Activated naive CD4-positive, alpha-beta T cell treated with anti-CD3 and anti-CD28 coated beads, Interleukin-2, amount 50 U/mL, for 72 hours (primary cell): ENCODE measurements at places on chromosomes 11 and 22. TPM values are rescaled to one million over a fixed set of nuclear protein-coding genes. Genes with fewer than 3 reads are reported as not detected.

DNA sequence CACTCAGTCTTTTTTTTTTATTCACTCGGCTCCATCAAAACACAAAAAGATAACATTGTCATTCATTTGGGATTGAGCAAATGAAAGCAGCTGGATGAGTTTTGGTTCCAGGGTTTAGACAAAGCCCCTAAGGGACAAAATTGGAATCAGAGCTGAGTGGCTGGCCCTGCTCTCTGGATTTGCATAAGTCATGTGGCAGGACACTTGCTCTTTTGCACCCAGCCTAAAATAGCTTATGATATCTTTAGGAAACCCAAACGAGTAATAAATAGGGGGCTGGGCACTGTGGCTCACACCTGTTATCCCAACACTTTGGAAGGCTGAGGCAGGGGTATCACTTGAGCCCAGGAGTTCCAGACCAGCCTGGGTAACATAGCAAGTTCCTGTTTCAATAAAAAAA, 11.0 kb upstream of the TMEM121B start:
- DNase-seq = no peak

ST14 gene
- not detected for total RNA-seq

DNA sequence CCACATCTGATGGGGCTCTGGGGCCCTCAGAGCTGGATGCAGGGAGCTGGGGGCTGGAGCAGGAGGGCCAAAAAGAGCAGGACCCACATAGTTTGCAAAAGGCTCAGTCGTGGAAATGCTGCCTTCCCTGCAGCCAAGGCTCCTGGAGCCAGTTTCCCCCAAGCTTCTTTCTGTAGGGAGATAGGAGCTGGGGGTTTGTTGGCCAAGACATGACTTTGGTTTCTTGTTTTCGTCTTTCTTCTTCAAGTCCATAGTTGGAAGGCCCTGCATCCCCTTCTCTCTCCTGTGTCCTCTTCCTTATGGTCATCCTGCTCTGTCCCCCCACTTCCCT, 36.3 kb downstream of the IGF2 start:
- no peak for DNase-seq

TTC28 gene
- total RNA-seq = 8.5 TPM

DNA sequence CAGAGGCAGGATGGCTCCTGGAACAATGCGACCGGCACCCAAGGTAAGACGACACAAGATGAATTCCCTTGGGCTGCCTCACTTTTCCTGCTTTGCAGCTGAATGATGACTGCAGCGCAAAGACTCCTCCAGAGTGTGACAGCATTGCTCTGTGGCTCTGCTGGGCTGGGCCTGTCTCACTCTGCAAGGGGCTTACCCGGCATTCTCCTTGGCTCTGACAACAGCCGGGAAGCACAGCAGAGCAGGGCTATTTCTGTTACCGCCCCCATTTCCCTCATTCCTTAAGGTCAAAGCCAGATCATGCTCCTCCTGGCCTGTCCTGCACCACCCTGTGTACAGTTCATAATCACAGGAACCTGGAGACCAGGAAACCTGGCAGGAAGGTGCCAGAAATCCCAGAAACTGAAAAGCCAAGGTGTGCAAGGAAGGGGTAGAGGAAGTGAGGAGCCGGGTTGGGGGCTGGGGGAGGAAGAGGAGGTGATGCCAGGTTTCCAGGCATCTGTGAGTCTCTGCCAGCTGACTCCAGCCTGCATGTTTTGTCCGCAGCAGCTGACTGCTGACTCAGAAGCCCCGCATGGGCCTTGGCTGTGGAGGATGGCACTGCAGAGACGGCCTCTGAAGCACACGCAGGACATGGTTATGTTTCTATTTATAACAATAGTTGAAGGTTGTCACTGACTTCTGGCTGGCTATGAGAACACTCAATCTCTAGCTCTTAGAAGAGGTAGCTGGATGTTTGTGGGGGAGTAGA, 113.6 kb downstream of the MICAL3 start:
- peak; percentile 35 for DNase-seq

CYB5R2 gene
- total RNA-seq = 0.77 TPM

DNA sequence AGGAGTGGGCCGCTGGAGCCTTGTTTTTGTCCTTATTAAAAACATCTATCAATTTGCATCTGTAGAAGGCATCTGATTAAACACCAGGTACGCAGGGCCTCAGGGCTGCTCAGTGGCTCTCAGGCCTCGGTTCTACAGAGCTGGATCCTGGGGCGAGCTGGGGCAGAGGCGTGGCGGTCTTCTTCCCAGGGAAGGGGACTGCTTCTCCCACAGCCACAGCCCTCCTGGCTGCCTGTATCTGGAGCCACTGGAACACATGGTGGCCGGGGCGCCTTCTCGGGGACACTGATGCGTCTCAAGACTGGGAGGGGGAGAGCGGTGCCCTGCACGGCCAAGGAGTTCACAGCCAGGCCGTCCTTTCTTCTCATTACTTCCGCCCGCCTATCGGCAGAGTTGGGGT, 1178.2 kb downstream of the BRD1 start:
- no peak for DNase-seq

GRCh38 chr22:36738416-36739020, 35.0 kb upstream of the CACNG2 start:
- DNase-seq = no peak

- DNase-seq = no peak
These were observed 6.1 kb downstream of the IFITM10 start for GRCh38 chr11:1744137-1744886.

- DNase-seq = no peak
These were observed 202.9 kb downstream of the GRIK4 start for GRCh38 chr11:120714438-120714837.

GRCh38 chr22:43400449-43400848, 11.4 kb upstream of the MPPED1 start:
- no peak for DNase-seq

DPP3 gene
- total RNA-seq = 60.4 TPM

DNA sequence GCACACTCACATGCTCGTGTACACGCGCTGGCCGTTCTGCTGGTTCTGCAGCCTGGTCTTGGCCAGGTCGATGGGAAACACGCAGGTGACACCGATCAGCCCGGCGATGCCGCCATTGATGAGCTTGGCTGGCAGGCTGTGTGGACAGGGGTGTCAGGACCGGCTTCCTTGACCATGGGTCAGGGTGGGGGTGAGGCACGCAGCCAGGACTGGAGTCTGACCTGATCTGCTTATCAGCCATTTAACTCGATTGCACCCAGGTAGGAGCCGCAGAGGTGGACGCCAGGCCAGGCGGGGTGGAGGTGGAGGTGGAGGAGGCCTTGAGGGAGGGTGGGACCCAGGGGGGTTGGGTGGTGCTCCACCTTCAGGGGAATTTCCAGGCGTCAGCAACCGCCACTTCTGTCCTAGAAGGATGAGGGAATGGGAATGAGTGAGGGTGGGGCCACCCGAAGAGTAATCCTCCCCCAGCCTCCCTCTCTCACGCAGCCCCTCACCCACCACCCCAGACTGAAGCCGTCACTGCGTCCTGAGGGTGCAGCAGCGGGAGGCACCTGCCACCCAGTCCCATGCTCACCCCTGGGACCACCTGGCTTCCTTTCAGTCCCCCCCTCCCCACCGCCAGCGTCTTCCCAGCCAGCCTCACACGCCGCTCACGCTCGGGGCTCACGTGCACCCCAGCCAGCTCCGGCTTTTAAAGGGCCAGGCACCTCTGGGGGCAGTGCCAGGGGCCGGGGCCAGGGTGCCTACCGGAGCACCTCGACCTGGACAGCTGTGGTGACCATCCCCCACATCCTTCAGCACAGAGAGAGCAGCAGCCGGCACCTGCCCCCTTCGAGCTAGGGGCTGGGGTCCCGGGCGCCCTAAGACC, 3.1 kb downstream of the SLC25A22 start:
- DNase-seq = no peak

- no peak for DNase-seq
These were observed 64.1 kb downstream of the C11orf87 start for GRCh38 chr11:109486129-109486528.

RTN4RL2 gene
- not detected for total RNA-seq

CEND1 gene
- total RNA-seq = 1.1 TPM

- no peak for DNase-seq
These were observed 9.5 kb upstream of the ADA2 start for GRCh38 chr22:17228725-17229126.

GRCh38 chr11:90818196-90818745, 595.4 kb upstream of the CHORDC1 start:
- DNase-seq = no peak

DNA sequence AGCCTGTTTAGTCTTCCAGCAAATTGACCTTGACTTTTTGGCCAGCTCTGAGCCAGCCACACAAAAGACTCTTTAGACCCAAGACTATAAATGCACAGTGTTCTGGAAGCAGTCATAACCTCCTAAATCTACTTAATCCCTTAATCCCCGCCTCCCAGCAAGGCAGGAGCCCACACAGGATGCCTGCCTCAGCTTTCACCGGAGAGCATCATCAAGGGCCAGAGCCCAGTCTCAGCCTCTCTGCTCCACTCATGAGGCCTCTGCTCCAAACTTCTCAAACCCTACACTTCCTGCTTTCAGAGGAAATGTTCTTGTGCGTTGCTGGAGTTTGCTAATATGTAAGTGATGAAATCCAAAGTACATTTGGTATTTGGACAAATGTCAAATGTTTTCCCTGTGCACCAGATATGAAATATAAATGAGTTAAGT, 57.9 kb upstream of the FSHB start:
- no peak for DNase-seq

DNA sequence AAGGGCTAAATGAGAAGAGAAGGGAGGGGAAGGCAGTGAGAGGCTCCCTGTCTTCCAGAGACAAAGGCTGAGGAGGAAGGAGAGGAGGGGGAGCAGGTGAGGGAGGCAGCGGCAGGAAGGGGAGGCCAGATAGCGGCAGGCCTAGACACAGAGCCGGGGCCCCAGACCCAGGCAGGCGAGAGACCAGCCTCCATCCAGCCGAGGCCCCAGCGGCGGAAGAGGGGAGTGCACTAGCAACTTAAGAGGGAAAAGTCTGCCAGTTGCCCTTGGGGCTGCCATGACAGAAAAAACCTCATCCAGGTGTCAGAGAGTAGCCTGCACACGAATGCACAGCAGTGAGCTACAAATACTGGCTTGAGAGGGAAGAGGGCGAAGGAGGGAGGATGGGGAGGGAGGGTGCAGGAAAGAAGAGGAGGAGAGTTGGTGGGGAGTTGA, 46.7 kb downstream of the IGLL1 start:
- DNase-seq = no peak

DNA sequence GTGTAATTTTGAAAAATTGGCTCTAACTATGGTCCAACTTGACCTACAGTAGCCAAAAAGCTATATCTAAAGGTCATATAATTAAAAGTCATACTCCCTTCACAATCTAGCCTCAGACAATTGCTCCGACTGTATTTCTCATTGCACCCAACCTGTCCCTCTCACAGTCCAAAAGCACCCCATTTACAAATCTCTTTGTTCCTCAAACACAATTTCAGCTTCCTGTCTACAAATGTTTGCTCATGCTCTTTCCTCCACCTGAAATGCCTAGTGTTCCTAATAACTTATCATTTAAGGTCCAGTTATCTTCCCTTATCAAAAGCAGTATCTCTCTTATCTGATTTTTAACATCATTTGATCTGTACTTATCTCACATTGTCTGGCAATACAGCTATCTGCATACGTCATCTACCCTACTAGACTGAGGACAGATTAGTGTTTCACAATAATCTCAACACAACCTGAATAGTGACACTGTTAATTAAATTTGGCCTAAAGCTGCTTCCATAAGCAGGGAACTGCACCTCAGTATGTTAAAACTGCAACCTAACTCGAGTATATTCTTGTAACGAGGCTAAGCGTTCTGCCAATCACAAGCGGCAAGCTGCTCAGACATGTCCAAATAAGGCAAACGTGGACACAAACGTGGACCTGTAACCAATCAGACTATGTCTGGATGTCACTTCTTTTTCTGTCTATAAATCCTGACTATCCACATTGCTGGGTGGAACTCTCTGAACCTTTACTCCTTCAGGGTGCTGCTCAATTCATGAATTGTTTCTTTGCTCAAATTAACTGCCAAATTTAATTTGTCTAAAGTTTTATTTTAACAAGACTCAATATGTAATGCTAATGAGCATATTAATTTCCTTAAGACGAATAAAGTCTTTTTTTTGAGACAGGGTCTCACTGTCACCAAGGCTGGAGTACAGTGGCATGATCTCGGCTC, 15.9 kb downstream of the PICALM start:
- DNase-seq = no peak

DNA sequence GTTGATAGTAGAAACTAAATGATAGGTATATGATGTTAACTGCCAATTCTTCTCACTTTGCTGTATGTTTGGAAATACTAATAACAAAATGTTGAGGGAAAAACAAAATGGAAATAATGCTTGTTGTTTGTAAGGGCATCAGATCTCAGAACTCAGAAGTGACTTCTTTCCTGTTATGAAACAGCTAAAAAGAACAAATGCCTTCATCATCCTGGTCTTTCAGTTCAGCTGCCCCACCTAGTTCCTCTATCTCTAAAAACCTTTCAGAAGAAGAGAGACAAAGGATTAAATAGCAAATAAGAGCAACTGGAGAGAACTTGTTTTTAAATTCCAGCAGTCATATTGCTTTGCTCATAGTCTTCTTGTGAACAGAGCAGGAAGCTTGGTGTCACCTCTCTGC, 345.3 kb upstream of the NCAM1 start:
- no peak for DNase-seq

- no peak for DNase-seq
These were observed 15.6 kb upstream of the RTN4R start for GRCh38 chr22:20283674-20284066.

GRCh38 chr11:71096751-71097388, 155.5 kb downstream of the SHANK2 start:
- DNase-seq = no peak

GRCh38 chr11:58497951-58498350, 10.0 kb downstream of the OR5B21 start:
- no peak for DNase-seq

- no peak for DNase-seq
These were observed 28.4 kb upstream of the UCP3 start for GRCh38 chr11:74037309-74037708.

GRCh38 chr11:122785031-122785541, 53.2 kb upstream of the CRTAM start:
- DNase-seq = no peak

DNA sequence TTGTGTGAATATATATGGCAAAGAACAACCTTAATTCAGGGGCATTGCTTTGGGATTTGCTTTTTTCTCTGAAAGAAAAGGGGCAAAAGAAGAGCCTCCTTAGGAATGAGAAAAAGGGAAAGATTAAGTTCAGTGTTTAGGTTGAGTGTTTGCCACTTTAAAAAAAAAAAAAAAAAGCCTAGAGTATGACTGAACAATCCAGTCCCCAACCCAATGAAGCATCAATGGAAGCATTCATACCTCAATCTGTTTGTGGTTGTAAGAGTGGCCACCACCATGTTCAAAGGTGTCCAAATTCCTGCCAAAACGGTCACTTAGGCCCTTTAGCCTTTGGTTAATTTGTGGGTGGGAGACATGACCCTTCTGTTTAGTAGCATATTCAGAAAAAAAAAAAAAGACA, 260.6 kb downstream of the SOX6 start:
- no peak for DNase-seq
